NCI-H1436 (cell line): ENCODE measurements at places on chromosomes 11 and 22.

DNA sequence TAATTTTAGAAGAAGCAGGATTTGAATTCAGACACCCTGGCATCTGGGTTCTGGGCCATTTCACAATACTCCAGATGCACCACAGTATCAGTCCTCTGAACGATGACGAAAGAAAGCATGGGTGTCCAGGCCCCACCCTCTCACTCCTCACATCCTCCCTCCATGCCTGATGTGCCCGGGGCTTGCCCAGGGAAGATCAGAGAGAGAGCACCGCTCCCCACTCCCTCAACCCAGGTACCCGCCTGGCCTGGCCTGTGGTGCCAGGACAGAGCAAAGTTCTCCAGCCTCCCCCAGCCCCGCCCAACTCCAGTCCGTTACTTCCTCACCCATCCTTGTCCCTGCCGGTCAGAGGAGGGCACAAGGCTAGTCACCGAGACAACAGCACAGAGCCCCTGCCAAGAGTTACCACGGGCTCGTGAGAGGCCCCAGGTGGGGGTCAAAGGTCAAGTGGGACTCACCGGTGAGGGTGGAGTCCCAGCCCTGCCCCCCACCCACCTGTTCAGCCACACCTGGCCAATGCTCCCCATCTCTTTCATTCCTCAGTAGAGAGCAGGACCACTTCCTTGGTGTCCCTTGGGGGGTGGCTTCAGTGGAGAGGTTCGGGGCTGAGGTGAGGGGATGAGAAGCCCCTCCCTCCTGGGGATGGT, 8.1 kb downstream of the BCL9L start:
- peak; percentile 22 for DNase-seq

- DNase-seq, result no peak
Observed at GRCh38 chr11:65133724-65134123, 595 bp downstream of the SYVN1 start.

DNA sequence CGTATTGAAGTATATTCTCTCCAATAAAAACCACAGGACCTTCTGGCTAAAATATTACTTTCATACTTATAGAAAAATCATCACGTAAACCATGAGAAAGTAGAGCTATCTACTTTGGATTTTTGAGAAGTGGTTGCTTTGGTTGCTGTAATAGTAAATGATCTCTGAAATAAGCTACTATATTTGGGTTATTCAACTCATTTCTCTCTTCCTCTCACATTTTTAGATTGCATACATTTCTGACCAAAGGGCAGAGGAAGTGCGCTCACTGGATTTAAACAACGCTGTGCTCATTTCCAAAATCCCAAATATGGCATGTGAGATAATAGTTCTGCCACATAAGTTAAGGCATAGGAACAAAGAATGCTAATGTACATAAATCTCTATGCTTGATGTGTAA, 357.0 kb downstream of the LRRC4C start:
- no peak for DNase-seq

DNA sequence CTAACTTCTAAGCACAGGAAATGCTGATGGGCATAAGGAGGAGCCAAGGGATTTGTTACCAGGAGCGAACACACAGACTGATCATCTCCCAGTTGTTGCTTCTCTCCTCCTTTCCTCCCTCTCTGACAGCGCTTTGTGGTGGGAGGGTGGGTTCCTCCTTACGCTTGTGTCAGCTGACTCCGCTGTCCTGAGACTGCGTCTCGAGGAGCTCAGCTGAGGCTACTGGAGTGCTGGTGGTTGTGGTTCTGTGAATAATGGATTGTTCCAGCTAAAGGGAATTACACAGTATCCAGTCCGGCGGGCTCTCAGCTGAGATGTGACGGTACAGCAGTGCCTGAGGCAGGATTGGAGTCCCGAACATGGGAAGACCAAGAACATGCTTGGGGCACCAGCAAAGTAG, 113.4 kb downstream of the CTNND1 start:
- no peak for DNase-seq

DNA sequence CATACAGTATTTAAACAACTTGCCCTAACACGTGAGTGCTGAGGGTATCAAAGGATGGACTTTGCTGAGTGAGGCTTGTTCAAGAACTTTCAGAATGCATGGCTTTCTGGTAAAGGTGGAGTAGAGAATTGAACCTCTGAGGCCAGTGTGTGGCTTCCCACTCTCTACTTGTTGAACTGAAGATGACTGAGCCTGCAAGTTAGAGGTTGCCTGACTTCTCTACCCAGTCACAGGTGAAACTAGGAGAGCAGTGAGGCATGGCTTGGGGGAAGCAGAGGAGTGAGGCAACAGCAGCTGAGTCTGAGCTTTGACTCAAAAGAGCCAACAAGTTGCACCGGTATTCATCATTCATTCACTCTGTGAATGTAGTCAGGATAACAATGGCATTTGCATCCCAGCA, 256.4 kb upstream of the SESN3 start:
- DNase-seq, result no peak

GRCh38 chr11:115377882-115378296, 126.3 kb downstream of the CADM1 start:
- DNase-seq, result no peak

- no peak for DNase-seq
Observed at GRCh38 chr11:75149766-75150465, 991 bp upstream of the SLCO2B1 start.

DNA sequence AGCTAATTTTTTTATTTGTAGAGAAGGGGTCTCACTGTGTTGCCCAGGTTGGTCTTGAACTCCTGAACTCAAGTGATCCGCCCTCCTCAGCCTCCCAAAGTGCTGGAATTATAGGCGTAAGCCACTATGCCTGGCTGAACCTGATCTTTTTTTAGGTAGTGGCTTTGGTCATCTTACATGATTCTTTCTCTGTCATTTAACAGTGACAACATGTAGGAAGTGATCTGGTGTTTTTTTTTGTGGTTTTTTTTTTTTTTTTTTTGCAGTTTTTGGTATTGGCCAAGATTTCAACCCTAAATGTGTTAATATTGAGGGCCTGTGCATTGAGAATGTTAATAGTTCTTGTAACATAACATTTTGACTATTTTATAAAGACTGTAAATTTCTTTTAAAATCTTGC, 8.0 kb upstream of the FERMT3 start:
- no peak for DNase-seq

DNA sequence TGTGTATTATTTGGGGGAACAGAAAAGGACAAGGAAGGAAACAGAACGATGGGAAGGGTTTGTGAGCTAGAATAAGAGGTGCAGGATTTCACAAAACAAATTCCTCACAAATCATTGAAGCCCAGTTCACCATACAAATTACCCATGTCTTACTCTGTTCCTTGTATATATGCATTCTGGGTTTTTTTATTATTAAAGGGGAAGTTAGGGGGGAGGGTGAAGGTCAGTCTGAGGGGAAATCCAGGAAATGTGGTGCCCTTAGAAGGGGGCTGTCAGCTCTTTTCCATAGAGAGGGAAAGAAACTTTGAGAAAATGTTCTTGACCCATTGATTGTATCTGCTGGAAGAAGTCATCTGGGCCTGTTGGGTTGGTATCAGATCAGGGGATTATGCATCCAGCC, 90.8 kb downstream of the RNF169 start:
- no peak for DNase-seq

DNA sequence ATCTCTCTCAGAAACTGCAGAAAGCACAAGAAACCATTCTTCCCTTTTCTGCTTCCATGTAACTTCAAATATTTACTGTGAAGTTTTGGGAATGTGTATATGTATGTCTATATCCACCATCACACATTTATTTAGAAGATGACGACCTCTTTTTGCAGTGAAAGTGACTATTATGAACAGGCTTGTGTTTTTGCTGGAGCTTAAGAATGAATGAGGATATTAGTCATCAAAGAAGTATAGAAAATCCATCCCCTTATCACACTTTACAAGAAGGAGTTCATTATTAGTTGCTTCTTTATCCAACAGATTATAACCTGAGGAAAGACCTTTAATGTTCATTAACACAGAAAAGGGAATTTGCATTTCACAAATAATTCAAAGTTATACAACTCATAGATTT, 21.1 kb upstream of the SLC5A12 start:
- no peak for DNase-seq

GRCh38 chr11:74094393-74094792, 76.4 kb downstream of the C2CD3 start:
- no peak for DNase-seq

DNA sequence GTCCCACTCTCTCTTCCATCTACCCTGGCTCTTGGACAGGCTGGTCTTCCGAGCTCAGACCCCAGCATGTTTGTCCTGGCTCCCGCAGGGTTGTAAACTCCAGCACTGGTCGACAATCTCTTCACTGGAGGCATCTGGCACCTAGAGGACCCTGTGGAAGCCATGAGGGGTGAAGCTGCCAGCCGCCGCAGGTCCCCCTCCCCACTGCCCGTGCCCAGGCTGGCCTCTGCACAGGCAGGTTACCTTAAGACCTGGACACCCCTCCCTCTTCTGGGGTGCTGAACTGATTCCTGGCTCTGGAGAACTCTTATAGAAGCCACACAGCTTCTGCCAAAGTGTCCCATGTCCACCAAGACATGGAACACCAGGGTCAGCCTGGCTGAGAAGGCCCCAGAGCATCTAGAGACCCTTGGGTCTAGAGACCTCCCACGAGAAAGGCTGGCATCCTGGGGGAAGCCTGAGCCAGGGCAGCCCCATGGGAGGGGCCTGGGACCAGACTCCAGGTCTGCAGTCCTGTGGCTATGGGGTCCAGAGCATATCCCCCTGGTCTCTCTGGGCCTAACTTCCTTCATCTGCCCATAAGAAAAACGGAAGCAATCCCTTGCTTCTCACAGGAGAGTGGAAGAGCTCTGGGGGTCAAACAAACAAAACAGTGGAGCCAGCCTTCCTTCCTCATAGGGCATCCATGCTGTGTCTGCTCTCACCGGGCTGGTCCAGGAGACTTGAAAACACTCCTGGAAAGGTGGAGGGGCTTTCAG, 30.6 kb downstream of the LMO1 start:
- no peak for DNase-seq

- DNase-seq, result no peak
Observed at GRCh38 chr22:38788021-38788816, 5.7 kb downstream of the DNAL4 start.

DNA sequence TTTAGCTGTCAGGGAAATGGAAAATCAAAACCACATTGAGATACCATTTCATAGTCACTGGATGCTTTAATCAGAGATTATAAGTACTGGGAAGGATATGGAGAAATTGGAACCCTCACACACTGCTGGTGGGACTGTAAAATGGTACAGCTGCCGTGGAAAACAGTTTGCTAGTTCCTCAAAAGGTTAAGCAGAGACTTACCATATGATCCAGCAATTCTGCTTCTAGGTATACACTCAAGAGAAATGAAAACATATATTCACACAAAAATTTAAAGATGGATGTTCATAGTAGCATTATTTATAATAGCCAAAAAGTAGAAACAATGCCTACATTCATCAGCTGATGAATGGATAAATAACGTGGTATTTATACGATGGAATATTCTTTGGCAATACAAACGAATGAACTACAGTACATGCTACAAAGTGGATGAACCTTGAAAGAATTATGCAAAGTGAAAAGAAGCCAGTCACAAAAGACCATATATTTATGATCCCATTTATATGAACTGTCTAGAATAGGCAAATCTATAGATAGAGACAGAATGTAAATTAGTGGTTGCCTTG, 23.0 kb downstream of the RNF121 start:
- no peak for DNase-seq

- DNase-seq, result no peak
Observed at GRCh38 chr11:57763568-57763967, 2.0 kb downstream of the CTNND1 start.

- DNase-seq, result no peak
Observed at GRCh38 chr11:8207080-8208000, 38.5 kb upstream of the RIC3 start.

DNA sequence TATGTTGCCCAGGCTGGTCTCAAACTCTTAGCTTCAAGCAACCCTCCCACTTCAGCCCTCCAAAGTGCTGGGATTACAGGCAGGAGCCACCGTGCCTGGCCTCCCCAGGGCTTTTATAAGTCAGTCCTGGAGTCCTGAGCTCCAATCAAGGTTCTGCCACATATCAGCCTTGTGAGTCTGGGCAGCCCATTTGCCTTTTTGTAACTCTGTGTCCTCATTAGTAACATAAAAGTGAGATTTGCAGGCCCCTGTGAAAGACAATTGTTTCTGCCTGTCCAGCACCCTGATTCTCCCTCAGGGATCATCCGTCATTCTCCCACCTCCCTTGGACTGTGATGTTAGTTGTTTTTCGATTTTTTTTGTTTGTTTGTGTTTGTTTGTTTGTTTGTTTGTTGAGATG, 89.8 kb downstream of the MN1 start:
- DNase-seq, result no peak

GRCh38 chr11:133163463-133164419, 368.6 kb downstream of the OPCML start:
- peak; percentile 14 for DNase-seq

GRCh38 chr11:13269775-13270174, 7.8 kb upstream of the BMAL1 start:
- no peak for DNase-seq
